ENCODE measurements at places on chromosomes 11 and 22.

DNA sequence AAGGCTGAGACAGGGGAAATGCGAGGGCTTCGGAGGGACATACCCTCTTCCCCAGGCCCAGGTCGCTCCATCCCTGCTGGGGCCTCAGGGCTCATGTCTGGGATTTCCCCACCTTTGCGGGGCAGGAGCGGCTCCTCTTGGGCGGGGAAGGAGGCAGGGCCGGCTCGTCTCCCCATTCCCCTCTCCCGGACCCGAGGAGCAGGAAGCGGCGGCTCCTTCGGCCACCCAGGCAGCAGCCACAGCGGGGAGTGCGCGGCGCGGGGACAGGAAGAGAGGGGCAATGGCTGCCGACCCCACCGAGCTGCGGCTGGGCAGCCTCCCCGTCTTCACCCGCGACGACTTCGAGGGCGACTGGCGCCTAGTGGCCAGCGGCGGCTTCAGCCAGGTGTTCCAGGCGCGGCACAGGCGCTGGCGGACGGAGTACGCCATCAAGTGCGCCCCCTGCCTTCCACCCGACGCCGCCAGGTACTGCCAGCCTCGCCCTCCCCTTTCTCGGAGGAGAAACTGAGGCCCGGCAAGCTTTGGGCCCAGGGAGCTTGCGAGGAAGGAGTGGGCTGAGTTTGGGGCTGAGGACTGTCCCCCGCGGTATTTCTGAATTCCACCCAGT lies at the start of gene ANKK1:
ANKK1 (plus strand) TSS at position 175 of the 607 bp plus-strand sequence; CDS start at position 281, 106 bp downstream.
- no peak for ATAC-seq

- no peak for ATAC-seq
Observed at GRCh38 chr22:48713272-48714205, 1114.1 kb downstream of the BRD1 start.

GRCh38 chr11:18091731-18092130 lies 14.2 kb downstream of the SAAL1 start:
- ATAC-seq = no peak

DNA sequence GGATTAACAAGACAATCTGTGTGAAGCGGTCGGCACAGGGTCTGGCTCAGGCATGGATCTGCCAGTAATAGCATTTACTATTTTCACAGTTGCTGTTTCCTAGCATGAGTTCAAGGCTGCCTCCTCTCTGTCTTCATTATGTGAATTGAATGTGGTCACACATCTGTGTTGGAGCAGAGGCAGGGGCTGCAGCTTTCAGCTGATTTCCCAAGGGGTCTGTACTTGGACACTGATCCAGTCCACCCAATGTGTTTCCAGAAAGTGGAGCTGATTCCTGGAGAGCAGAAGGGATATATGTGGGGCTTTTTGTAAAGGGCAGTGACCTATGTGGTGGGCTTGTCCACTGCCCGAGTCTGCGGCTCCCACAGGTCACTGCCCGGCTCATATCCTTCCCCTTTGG lies 3.5 kb upstream of the CELSR1 start:
- ATAC-seq = no peak

DNA sequence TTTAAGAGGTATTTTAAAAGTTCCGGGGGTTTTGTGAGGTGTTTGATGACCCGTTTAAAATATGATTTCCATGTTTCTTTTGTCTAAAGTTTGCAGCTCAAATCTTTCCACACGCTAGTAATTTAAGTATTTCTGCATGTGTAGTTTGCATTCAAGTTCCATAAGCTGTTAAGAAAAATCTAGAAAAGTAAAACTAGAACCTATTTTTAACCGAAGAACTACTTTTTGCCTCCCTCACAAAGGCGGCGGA lies 193 bp upstream of the MALAT1 start:
- no peak for ATAC-seq

GRCh38 chr11:35425603-35426212 lies 6.3 kb upstream of the SLC1A2 start:
- ATAC-seq = no peak

DNA sequence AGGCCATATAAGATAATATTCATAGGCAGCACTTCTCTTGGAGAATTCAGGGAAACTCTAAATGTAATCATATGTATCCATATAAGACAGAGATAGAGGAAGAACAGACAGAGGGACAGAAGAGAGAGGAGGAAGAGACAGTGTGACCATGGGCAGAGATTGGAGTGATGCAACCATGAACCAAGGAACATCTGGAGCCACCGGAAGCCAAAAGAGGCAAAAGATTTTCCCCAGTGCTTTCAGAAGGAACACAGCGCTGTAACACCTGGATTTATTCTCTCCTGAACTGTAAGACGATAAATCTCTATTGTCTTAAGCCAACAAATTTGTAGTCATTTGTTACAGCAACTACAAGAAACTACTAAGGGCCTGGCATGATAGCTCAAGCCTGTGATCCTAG lies 57.7 kb downstream of the GAB2 start:
- ATAC-seq = no peak
